ENCODE measurements at places on chromosomes 13 and 19. TPM values are rescaled to one million over a fixed set of nuclear protein-coding genes. Genes with fewer than 3 reads are reported as not detected.

RFPL4AL1 gene
- polyA plus RNA-seq, result not detected

PGLYRP1 gene
- not detected for polyA plus RNA-seq

ZNF14 gene
- 3.0 TPM for polyA plus RNA-seq

TNNI3 gene
- polyA plus RNA-seq, result not detected

COG3 gene
- polyA plus RNA-seq, result 9.8 TPM

EFNA2 gene
- polyA plus RNA-seq, result not detected

C19orf18 gene
- polyA plus RNA-seq, result not detected

LIPE gene
- polyA plus RNA-seq, result not detected

SAMD1 gene
- polyA plus RNA-seq, result 6.4 TPM

GZMM gene
- polyA plus RNA-seq, result not detected

ZNF154 gene
- polyA plus RNA-seq, result 1.8 TPM

CEACAM16 gene
- 0.35 TPM for polyA plus RNA-seq

PLPP2 gene
- not detected for polyA plus RNA-seq

KRTDAP gene
- polyA plus RNA-seq, result 0.58 TPM

RNF225 gene
- polyA plus RNA-seq, result not detected

RAB11B gene
- polyA plus RNA-seq, result 43.4 TPM

DKKL1 gene
- polyA plus RNA-seq, result not detected

RAB8A gene
- 14.8 TPM for polyA plus RNA-seq

ACER1 gene
- not detected for polyA plus RNA-seq

ARHGEF18 gene
- 6.1 TPM for polyA plus RNA-seq

ARRDC5 gene
- polyA plus RNA-seq, result not detected

ZNF135 gene
- polyA plus RNA-seq, result 5.3 TPM

KBTBD7 gene
- polyA plus RNA-seq, result 23.7 TPM

TRPM4 gene
- 0.55 TPM for polyA plus RNA-seq

MYADM gene
- polyA plus RNA-seq, result 13.6 TPM

TEX29 gene
- polyA plus RNA-seq, result not detected

GPR4 gene
- polyA plus RNA-seq, result not detected

PABPC3 gene
- polyA plus RNA-seq, result 0.21 TPM

PEAK3 gene
- polyA plus RNA-seq, result not detected

SWSAP1 gene
- 1.2 TPM for polyA plus RNA-seq

WDR87 gene
- polyA plus RNA-seq, result not detected

KCNC3 gene
- polyA plus RNA-seq, result 6.7 TPM

SMIM24 gene
- 3.3 TPM for polyA plus RNA-seq

ZSCAN18 gene
- 24.8 TPM for polyA plus RNA-seq

CNN2 gene
- polyA plus RNA-seq, result not detected

A1BG gene
- polyA plus RNA-seq, result not detected

C3 gene
- 0.52 TPM for polyA plus RNA-seq

PLA2G4C gene
- polyA plus RNA-seq, result 27.6 TPM

ZNF677 gene
- 18.1 TPM for polyA plus RNA-seq

SIGLEC7 gene
- polyA plus RNA-seq, result not detected

MYH14 gene
- 2.1 TPM for polyA plus RNA-seq

PRKCSH gene
- polyA plus RNA-seq, result 37.1 TPM

GPALPP1 gene
- polyA plus RNA-seq, result 16.6 TPM

TUBB4A gene
- 83.7 TPM for polyA plus RNA-seq

ICAM5 gene
- polyA plus RNA-seq, result not detected

SLC25A30 gene
- 0.78 TPM for polyA plus RNA-seq

SHISA7 gene
- not detected for polyA plus RNA-seq

LCP1 gene
- polyA plus RNA-seq, result 11.8 TPM

IGFL2 gene
- not detected for polyA plus RNA-seq

Measured in Purkinje cell (primary cell).